ENCODE measurements at places on chromosomes 3 and 15. TPM values are rescaled to one million over a fixed set of nuclear protein-coding genes. Genes with fewer than 3 reads are reported as not detected.

GRCh38 chr15:63523306-63523990, 19.1 kb downstream of the USP3 start:
- no peak overlapping the region for H3K4me3 ChIP-seq
- peaks cover 4% of the 10 kb centered on the region for H3K36me3 ChIP-seq
- H3K27ac ChIP-seq, result no peak overlapping the region
- no peaks in the 10 kb centered on the region for H3K27me3 ChIP-seq
- no peak for DNase-seq

DNA sequence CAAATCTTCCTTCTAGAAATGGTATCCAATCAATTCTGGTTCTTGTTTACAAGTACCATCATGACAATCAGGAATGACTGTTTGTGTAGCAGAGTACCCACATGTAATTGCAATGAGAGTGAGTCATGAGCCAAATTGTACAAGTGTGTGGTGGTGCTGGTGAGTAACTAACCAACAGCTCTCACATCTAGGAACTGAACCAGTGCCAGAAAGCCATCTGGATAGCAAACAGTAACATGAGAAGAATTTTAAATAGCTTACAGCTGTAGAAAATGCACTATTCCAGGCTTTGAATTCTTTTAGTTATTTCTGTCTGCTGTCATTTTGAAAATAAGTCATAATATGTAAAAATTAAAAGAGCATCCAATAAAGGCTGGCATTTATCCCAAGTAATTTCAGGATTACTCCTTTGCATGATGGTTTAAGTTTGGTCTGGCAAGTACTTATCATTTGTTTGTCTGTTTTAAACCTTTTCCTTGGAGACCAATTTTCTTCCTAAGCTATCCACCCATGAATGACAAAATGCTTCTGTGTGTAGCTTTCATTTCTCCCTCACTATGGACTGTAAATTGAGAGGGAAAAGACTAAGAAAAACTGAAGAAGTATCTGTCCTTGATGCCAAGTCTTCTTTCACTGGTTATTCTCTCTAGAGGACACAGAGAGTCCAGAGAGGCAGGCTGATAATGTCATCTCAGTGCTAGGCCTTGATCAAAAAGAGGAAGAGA, 60.0 kb downstream of the PIK3CB start:
- DNase-seq, result no peak
- H3K27ac ChIP-seq, result peak overlapping the region; percentile 58
- peaks cover 5% of the 10 kb centered on the region for H3K36me3 ChIP-seq
- no peaks in the 10 kb centered on the region for H3K27me3 ChIP-seq
- H3K4me3 ChIP-seq, result no peak overlapping the region
- peaks cover 14% of the 10 kb centered on the region for H3K4me1 ChIP-seq

DNA sequence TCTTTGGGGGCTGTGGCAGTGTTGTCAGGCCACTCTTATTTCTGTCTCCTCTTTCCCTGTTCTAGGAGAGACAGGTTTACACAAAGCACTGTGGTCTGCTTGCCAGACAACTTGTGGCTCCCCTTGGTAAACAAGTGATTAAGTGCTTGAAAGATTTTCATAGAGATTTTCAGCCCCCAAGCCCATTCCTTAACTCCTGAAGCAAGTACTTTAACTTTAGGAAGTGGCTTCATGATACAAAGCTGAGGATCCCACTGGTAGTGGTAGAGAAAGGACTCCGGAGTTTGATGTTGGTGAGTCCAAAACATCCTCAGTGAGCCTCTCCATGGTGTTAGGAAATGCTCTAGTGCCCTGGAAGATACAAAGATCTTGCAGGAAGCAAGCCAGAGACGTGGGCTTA, 12.0 kb downstream of the ZBTB38 start:
- DNase-seq, result no peak
- peaks cover 27% of the 10 kb centered on the region for H3K4me1 ChIP-seq
- H3K4me3 ChIP-seq, result no peak overlapping the region

The APEH gene
- total RNA-seq, result 145 TPM

The ETV5 gene
- 26.4 TPM for total RNA-seq
